Cerebellum (tissue), 4 donors: ENCODE measurements at places on chromosomes 7 and 10. TPM values are rescaled to one million over a fixed set of nuclear protein-coding genes. Genes with fewer than 3 reads are reported as not detected.

CPA1 gene
- total RNA-seq: not detected

HOGA1 gene
- 3.4 TPM for total RNA-seq

TMEM229A gene
- 2.4 TPM for total RNA-seq

DNA sequence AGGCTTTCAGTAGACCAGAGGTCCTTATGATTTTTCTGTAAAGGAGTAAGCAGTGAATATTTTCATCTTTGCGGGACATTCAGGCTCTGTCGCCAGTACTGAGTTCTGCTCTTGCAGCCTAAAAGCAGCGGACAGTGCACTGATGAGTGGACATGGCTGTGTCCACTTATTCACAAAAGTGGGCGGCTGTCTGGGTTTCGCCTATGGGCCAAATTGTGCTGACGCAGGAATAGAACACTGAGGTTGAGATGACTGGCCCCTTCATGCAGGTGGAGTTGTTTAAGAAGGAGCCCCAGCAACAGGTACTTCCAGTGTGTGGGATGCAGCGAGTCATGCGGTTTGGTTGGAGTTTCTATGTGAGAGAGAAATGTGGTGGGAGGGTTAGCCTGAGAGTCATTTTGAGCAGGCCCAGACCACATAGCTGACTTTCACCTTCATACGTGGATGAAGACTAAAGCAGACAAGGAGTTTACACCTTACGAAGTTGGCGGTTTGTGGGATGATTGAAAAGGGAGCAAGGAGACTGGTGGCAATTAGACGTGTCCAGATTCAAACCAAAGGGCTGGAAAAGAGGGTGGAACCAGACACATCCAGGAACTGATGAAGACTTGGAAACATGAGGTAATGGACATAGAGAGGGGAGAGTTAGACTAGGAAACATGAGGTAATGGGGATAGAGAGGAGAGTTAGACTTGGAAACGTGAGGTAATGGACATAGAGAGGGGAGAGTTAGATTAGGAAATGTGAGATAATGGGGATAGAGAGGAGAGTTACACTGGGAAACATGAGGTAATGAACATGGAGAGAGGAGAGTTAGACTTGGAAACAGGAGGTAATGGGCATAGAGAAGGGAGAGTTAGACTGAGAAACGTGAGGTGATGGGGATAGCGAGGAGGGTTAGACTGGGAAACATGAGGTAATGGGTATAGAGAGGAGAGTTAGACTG, 38.2 kb downstream of the WDR37 start:
- no peak for DNase-seq

GRCh38 chr7:130733931-130734814, at the start of gene KLF14:
Gene KLF14, minus strand, starts transcription at chr7:130734207. Its CDS starts 174 bp downstream, at chr7:130734033.
- no peak for DNase-seq

DNA sequence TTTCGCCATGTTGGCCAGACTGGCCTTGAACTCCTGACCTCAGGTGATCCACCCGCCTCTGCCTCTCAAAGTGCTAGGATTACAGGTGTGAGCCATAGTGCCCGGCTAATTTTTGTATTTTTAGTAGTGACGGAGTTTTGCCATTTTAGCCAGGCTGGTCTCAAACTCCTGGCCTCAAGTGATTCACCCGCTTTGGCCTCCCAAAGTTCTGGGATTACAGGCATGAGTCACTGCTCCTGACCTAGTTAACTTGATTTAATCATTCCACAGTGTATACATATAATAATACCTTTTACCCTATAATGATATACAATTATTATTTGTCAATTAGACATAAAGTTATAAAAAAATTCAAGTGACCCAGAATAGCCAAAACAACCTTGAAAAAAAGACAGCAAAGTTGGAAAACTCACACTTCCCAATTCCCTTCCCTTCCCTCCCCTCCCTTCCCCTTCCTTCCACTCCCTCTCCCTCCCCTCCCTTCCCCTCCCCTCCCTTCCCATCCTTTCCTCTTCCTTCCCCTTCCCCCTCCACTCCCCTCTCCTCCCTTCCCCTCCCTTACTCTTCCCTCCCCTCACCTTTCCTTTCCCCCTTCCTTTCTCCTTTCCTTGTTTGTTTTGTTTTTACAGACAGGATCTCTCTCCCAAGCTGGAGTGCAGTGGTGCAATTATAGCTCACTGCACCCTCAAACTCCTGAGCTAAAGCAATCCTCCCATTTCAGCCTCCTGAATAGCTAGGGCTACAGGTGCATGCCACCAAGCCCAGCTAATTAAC, 14.8 kb upstream of the ZMIZ2 start:
- DNase-seq: no peak

- no peak for DNase-seq
Measured at GRCh38 chr7:38040831-38041230, 120.4 kb downstream of the EPDR1 start.
